ENCODE measurements at places on chromosomes 13 and 19.

DNA sequence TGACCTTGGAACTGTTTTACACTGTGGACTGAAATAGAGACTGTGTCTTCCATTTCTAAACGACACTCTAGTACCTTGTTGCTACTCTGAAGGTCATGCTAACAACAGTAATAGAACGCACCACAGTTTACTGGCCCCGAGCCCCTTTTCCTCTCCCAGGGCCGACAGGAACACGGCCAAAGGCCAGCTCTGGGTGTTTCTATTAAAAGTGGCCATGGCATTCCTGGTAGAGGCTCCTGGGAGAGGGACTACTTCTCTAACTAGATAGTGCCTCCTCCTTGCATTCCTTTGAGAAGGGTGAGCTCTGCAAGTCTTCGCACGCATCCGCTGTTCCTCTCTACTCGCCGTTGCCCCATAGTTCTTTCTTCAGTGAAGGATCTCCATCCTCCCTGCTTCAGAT lies 18.7 kb upstream of the SIAH3 start:
- DNase-seq: no peak

- no peak for DNase-seq
These were observed 4.2 kb upstream of the SYCN start for GRCh38 chr19:39208175-39208795.

- no peak for DNase-seq
These were observed 171.4 kb downstream of the OXGR1 start for GRCh38 chr13:96822895-96823294.

DNA sequence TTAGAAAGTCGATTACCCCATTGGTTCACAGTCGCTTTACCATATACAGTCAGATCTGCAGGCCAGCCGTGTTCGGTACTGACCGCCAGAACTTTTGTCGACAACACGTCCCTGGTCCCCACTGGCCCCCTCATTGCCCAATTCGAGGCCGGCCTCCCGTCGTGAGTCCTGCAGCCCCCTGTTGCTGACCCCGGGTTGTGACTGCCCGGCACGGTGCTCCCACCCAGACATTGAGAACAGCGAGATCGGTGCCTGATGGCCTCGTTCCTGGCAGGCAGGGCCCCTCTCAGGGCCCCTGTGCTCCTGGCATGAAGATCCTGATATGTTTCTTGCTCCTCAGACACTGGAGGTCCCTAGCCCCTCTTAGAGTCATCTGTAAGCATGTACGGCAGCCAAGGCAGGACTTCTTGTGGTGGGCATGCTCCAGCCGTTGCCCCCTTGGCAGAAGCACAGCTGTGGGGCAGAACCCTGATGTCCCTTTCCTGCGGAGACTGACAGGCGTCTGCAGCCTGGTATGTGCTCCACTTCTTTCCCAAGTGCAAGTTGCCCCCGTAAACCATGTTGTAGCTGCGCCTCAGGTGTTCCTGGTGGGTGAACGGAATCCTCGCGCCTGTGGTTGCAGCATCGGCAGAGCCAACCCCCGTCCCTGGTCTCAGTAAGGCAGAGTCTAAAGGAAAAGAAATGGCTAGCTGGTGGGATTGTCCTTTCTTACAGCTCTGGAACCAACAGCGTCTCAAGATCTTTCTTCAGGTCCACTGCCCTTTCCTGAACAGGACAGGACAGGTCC lies 123.2 kb upstream of the SPACA7 start:
- peak; percentile 64 for DNase-seq

GRCh38 chr13:21361706-21362105 lies 97.4 kb downstream of the ZDHHC20 start:
- DNase-seq: no peak
